ENCODE measurements at places on chromosomes 1 and 21.

- DNase-seq, result no peak
Measured at GRCh38 chr1:116470671-116471070, 97.6 kb downstream of the ATP1A1 start.

DNA sequence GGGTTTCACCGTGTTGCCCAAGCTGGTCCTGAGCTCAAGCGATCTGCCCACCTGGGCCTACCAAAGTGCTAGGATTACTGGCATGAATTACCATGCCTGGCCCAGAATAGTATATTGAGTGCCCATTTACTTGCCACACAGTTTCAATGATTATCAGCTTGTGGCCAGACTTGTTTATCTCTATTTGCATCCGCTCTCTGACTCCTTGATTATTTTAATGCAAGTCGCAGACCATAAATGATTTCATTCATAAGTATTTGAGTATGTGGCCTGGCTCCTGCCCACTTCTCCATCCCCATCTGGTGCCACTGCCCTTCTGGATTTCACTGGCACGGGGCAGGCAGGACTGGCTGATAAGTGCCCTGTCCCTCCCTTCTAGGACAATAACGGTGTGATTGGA is 18.2 kb upstream of the TRNAU1AP start:
- DNase-seq, result no peak

- DNase-seq, result no peak
Measured at GRCh38 chr21:46308431-46308830, 15.2 kb downstream of the C21orf58 start.

GRCh38 chr1:56424744-56425493 is 154.4 kb downstream of the PLPP3 start:
- no peak for DNase-seq

GRCh38 chr1:29279951-29280391 is 43.6 kb downstream of the PTPRU start:
- DNase-seq, result no peak

DNA sequence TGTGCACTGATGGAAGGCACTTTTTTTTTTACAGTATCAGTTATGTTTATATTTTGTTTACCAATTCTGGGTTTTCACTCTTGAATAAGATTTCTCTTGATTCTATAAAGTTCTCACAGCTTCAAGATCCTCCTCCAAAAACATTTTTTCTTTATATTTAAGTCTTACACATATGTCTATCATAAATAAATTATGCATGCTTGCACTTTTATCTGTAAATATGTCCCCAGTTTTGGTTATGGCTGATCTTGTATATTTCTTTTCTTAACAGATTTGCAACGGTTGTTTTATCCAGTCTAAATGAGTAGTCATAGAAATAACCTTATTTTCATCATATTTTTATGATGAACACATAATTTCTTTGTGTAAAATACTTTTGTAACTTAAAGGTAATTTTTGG is 1456.5 kb downstream of the MRPL39 start:
- DNase-seq, result no peak

DNA sequence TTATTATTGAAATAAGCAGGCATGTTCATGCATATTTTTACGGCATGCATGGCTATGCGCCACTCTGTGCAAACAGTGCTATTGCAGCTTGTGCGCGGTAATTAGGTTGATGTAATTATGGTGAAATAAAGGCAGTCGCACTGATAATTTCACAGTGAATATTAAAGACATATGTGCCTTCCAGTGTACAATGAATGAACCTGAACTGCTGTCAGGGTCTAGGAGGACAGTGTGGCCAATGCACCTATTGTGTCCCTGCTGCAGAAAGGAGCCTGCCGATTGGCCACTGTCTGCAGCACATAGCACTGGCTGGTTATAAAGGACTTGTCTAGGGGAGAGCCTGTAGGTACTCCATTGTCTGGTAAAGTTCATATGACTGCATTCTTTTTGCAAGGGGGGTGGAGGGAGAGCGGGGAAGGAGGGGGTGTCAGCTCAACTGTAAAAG is 340.4 kb downstream of the USP25 start:
- no peak for DNase-seq

- no peak for DNase-seq
Measured at GRCh38 chr1:234528074-234528865, 49.3 kb upstream of the TARBP1 start.

DNA sequence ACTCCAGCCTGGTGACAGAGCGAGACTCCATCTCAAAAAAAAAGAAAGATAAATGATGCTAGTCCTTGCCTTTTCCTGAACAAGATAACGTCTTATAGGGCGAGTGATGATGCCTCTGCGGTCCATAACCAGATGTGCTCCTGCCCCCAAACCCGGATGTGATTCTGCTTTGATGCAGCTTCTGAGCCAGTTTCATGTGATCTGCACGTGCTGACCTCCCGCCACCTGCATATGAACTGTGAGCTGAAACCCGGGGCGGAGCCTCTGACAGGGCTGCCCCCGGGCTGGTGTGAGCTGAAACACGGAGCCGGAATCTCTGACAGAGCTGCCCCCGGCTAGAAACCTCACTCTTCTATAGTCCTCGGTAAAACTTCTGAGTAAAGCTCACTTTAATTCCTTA is 1.3 kb downstream of the KRTAP12-4 start:
- no peak for DNase-seq

DNA sequence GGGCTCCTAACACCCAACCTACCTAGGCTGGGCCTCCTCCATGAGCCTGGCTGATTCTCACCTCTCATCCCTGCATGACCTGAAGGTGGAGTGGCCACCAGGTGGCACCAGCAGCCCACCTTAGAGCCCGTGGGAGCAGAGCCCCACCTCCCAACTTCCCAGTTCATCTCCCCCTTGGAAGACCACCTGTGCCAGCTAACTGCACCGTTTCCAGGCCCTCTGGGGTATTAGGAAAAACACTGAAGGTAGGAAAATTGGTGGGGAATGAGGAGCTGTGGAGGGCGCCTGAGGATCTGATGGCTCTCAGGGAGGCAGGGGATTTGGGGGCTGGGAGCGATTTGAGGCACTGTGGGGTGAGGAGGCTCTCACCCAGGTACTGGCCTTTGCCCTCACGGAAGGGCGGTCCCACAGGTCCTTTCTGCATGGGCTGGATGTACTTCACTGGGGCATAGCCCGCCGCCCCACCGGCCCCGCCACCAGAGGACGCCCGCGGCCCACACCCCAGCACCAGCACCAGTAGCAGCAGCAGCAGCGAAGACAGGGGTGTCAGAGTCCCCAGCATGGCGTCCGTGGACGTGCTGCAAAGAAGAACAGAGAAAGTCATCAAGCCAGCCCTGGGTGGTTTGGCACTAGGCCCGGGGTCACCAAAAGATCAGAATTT is 11.1 kb downstream of the ADPRS start:
- DNase-seq, result peak; percentile 75

DNA sequence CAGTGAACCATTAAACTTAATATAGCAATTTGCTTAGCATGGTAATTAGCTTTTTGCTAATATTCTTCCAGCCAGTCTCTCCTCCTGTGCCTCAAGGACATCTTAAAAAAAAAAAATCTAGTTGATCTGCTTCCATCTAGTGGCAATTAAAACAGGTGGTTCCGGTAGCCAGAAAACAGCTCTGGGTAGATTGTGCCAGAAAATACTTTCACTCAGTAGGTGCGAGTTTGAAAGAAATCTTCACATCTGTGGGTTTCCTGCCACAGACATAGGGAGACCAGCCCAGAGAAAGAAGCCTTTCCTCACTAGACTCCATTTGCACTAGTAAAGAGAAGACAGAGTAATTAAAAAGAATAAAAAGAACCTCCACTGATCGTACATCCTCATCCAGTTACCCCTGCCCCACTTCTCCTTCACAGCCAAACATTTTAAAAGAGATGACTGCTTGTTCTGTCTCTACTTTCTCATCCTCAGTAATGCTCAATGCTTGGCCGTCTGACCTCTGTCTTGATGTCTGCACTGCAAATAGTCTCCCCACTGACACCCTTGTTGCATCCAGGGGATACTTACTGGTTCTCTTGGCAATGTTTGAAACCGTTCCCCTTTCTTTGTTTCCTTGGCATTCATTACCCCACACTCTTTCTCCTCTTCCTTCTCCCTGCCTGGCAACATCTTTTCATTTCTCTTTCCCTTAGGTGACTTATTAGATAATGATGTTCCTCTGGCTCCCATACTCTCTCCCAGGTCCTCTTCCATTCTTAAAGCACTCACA is 16.9 kb downstream of the SELL start:
- DNase-seq, result peak; percentile 79

GRCh38 chr1:115300087-115300876 is 37.8 kb downstream of the NGF start:
- DNase-seq, result no peak

DNA sequence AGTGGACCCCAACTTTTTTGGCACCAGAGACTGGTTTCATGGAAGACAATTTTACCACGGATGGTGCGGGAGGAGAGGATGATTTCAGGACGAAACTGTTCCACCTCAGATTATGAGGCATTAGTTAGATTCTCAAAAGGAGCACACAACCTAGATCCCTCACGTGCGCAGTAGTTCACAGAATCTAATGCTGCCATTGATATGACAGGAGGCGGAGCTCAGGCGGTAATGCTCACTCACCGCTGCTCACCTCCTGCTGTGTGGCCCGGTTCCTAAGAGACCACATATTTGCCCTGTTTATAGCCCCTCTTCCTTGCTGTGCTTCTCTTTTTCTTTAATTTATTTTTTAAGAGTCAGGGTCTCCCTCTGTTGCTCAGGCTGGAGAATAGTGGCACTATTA is 4.6 kb downstream of the NTRK1 start:
- DNase-seq, result no peak

- no peak for DNase-seq
Measured at GRCh38 chr1:63010913-63011660, 227.2 kb downstream of the ATG4C start.

- peak; percentile 70 for DNase-seq
Measured at GRCh38 chr1:24688621-24689195, 45.6 kb downstream of the SRRM1 start.

DNA sequence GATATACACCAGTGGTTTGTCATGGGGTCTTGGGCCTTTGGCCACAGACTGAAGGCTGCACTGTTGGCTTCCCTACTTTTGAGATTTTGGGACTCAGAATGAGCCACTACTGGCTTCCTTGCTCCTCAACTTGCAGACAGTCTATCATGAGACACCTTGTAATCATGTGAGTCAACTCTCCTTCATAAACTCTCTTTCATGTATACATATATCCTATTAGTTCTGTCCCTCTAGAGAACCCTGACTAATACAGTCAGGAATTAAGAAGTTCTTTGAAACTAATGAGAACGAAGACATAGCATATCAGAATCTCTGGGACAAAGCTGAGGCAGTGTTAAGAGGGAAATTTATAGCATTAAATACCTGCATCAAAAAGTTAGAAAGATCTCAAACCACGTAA is 110.8 kb downstream of the SLC5A9 start:
- DNase-seq, result no peak

- DNase-seq, result no peak
Measured at GRCh38 chr1:234779160-234779538, 169.2 kb upstream of the IRF2BP2 start.

GRCh38 chr1:86712088-86712860 is 7.9 kb downstream of the SH3GLB1 start:
- DNase-seq, result no peak

DNA sequence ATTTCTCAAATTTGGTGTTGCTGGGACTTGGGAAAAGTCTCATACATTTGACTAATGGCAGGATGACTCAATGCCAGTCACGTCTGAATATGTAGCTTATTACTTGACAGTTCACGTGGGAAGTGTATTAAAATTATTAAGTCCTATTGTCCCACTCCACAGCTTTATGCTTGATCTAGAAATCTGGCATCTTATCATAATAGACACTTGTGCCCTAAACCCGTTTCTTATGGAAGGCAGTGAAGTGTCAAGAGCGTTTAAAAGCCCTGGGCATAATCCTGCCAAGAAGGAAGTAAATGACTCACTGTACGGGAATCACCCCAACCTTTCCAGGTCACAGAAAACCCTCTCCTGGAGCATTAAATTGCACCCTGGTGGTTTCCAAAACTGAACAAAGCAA is 207.4 kb downstream of the APP start:
- no peak for DNase-seq

- DNase-seq, result no peak
Measured at GRCh38 chr1:167898578-167899222, 15.2 kb downstream of the ADCY10 start.

GRCh38 chr1:237387144-237387505 is 345.1 kb downstream of the RYR2 start:
- DNase-seq, result no peak

- DNase-seq, result no peak
Measured at GRCh38 chr21:38973552-38973951, 167.8 kb downstream of the ETS2 start.

- no peak for DNase-seq
Measured at GRCh38 chr1:8122160-8122476, 96.0 kb upstream of the ERRFI1 start.

GRCh38 chr1:67429011-67429527 is 1.1 kb downstream of the SERBP1 start:
- peak; percentile 31 for DNase-seq

GRCh38 chr1:100580446-100580845 is 42.5 kb downstream of the GPR88 start:
- DNase-seq, result no peak

Measured in CD4-positive, alpha-beta T cell treated with Interleukin-12 subunit alpha and Interleukin-12 subunit beta, for 1 hour (primary cell).